Activated CD4-positive, alpha-beta memory T cell treated with anti-CD3 and anti-CD28 coated beads for 36 hours (primary cell): ENCODE measurements at places on chromosomes 1 and 21.

- DNase-seq, result peak; percentile 42
Measured at GRCh38 chr21:36985751-36986594, 19.5 kb upstream of the HLCS start.

DNA sequence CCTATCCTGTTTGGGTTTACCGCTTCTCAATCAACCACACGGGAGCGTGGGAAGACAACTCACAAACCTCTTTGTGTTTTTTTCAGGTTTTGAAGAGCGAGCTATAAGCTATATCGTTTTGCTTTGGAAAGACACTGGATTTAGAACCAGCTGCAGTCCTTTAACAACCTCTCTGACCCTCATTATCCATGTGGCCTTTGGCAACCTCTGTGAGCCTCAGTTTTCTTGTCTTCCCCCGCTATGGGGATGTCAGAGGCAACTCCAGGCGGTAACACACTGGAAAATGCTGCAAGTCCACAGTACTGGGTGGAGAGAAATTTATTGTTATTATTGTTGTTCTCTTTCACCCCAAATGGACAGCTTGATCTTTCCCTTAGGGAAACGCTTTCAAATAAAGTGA, 100.0 kb downstream of the ETS2 start:
- no peak for DNase-seq

GRCh38 chr1:31783846-31784245, 19.7 kb upstream of the ADGRB2 start:
- no peak for DNase-seq

DNA sequence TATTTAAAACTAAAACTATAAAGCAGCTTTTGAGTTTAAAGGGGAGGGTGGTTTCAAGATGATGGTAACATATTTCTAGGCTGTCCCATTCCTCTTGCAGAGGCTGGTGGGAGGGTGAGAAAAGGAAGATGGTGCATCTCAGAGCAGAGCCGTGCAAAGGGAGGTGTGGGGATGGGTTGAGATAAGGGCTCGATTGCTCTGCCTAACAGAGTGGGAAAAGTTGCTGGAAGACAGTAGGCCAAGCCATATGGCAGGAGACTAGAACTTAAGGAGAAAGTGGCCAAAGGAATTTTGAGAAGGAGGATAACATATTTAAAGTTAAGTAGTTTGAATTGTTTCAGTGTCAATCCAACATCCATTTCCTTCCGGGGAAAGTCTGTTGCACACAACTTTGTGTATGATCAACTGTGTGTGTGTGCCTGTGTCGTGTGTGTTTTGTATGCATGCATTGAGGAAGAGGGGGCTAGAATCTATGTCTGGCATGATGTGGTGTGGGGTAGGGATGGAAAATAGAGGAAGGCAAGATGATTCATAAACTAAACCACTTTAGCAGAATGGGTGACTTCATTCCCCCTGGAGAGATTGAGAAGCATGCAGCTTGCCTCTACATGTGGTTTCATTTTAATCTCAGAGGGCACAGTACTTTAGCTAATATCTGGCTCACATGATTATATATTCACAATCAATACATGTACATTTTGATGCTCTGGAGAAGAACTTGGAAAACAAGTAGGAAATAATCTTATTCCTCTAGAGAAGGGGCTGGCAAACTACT, 145.0 kb upstream of the DNAH14 start:
- no peak for DNase-seq

GRCh38 chr1:26874896-26875295, 11.9 kb downstream of the SFN start:
- no peak for DNase-seq

GRCh38 chr1:112722601-112723510, 7.7 kb upstream of the PPM1J start:
- DNase-seq, result peak; percentile 47

DNA sequence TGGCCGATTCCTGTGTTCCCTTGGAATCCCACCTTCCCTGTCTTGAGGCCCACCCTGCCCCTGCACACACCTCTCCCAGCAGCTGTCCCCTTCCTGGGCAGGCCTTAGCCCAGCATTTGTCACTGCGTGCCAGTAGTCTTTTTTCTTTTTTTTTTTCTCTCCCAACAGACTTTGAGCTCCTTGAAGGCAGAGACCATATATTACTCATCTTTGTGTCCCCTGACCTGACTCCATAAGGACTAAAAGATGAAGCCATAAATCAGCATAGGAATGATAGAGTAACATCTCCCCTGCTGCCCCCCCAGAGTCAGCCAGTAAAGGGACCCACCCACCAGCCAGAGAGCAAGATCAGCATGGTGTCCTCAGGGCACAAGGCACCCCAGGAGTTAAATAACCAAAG, 27.4 kb downstream of the PIGM start:
- DNase-seq, result no peak

- DNase-seq, result peak; percentile 82
Measured at GRCh38 chr1:26853156-26853555, 9.8 kb upstream of the SFN start.
